ENCODE measurements at places on chromosomes 7 and 10.

DNA sequence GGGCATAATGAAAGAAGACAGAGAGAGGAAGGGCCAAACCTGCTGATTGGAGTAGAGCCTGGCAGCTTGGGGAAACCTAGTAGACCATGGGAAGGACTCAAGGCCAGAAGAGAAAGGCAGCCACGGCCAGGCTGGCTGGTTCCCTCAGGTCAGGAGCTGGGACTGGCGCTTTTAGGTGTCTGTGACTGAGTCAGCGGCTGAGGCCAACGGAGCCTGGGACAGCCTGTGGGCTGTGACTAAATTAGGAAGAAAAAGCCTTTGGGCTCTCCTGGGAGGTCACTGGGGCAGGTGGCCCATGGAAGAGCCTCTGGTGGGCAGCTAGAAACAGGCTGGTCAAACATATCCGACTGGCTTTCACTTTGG, 108.9 kb upstream of the PDCD4 start:
- DNase-seq, result no peak

- DNase-seq, result no peak
Measured at GRCh38 chr7:47374538-47374937, 207.4 kb downstream of the TNS3 start.

GRCh38 chr7:51593628-51594027, 277.0 kb upstream of the COBL start:
- no peak for DNase-seq

- DNase-seq, result no peak
Measured at GRCh38 chr10:98377001-98377400, 38.0 kb downstream of the PYROXD2 start.

GRCh38 chr10:133180192-133180964, 20.4 kb downstream of the KNDC1 start:
- DNase-seq, result no peak

- no peak for DNase-seq
Measured at GRCh38 chr10:71528371-71529206, 131.9 kb downstream of the CDH23 start.

GRCh38 chr7:31333291-31333690, 7.2 kb downstream of the NEUROD6 start:
- DNase-seq, result no peak

GRCh38 chr7:74324531-74325209, 35.5 kb downstream of the CLIP2 start:
- DNase-seq, result peak; percentile 65

DNA sequence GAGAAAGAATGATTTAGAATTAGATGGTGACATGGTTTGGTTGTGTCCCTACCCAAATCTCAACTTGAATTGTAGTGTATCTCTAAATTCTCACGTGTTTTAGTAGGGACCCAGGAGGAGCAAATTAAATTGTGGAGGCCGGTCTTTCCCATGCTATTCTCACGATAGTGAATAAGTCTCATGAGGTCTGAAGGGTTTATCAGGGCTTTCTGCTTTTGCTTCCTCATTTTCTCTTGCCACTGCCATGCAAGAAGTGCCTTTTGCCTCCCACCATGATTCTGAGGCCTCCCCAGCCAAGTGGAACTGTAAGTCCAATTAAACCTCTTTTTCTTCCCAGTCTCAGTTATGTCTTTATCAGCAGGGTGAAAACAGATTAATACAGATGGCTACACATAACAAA, 167.4 kb upstream of the SVIL start:
- DNase-seq, result no peak

DNA sequence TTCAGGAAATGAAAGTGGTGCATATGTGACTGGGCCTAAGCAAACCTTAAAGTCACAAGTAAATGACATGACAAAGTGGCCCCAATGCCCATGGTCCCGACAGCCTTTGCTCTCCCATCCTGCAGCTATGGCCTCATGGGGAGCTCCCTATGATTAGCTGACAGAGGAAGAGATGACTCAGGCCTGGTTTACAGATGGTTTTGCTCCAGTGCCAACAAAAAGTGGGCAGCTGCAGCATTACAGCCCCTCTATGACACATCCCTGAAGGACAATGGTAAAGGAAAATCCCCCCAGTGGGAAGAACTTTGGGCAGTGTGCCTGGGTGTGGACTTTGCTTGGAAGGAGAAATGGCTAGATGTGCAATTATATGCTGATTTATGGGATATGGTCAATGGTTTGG, 105.1 kb upstream of the ADCY1 start:
- no peak for DNase-seq

DNA sequence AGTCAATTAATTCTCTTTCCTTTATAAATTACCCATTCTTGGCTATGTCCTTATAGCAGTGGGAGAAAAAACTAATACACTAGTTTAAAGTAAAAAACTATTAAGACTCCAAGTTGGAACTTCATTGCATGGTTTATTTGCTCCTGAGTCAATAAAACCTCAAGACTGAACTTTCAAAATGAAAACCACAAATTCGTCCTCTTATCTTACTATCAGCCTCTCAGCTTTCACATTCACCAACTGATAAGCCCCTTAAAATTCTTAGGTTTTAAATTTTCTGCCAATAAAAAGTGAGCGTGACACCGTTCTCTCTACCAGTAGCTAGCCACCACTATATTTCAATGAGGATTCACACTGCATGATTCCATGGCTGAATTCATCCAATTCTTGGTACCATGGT, 346.4 kb upstream of the NPSR1 start:
- no peak for DNase-seq

GRCh38 chr7:94565247-94565894, 55.8 kb downstream of the CASD1 start:
- no peak for DNase-seq

DNA sequence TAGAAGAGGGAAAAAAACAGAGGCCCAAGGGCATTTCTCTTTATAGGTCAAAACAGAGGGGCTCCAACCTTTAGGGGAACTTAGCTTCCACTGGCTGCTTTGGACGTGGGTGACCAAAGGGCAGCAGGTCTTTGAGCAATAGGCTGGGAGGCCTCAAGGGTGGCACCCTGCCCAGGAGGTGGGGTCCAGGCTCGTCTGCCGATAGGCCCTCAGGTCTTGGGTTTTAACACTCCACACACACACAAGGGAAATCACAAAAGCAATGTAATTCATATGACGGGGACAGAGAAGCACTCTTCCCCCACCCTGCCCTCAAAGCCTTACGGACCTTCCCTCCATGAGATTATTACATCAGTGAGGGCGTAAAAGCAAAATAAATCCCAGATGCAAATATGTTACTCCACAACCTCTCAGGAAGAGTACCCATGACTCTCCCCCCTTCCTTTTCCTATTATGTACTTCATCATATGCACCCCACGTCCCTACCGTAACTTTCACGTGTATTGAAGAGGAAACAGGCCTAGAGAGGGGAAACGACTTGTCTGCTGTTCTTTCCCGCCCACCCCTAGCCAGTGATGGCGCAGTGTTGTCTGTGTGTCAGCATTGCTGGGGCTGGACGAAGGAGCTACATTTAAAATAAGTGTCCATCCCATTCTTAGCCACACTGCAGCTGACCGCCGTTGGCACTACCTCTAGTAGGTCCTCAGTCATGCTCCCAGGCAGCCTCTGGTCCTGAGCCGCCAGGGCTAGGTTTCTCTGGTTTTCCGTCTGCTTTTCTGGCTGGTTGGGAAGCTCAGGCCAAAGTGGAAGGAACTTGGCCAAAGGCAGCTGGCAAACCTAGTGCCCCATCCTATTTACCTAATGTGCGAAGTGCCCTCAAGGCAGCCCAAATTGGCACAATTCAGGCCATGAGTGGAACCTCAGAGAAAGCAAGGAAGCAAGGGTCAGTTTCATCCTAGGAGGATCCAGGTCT, 2.1 kb downstream of the PCBD1 start:
- no peak for DNase-seq

- DNase-seq, result no peak
Measured at GRCh38 chr7:85716353-85716752, 529.5 kb upstream of the SEMA3D start.

GRCh38 chr7:36969376-36969775, 245.1 kb upstream of the AOAH start:
- no peak for DNase-seq

GRCh38 chr10:48786606-48787282, 102.1 kb downstream of the WDFY4 start:
- DNase-seq, result no peak

DNA sequence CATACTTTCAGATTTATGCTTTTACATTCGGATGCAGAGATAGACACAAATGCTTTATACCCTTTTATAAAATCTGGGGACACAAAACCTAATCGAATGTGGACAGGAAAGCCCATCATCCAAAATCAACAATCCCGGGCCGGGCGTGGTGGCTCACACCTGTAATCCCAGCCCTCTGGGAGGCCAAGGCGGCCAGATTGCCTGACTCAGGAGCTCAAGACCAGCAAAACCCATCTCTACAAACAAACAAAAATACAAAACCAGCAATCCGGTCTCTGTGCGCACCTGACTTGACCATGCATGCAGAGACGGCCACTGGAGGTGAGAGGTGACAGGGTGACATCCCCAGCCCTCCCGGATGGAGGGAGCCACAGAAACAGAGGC, 13.5 kb downstream of the COBL start:
- no peak for DNase-seq

- DNase-seq, result no peak
Measured at GRCh38 chr10:68302503-68302823, 29.4 kb upstream of the HNRNPH3 start.

GRCh38 chr7:112182749-112183148, 23.4 kb downstream of the DOCK4 start:
- DNase-seq, result no peak

Data from caudate nucleus (tissue), 63 donors.